Myocyte (in vitro differentiated cells): ENCODE measurements at places on chromosomes 6 and 20.

DNA sequence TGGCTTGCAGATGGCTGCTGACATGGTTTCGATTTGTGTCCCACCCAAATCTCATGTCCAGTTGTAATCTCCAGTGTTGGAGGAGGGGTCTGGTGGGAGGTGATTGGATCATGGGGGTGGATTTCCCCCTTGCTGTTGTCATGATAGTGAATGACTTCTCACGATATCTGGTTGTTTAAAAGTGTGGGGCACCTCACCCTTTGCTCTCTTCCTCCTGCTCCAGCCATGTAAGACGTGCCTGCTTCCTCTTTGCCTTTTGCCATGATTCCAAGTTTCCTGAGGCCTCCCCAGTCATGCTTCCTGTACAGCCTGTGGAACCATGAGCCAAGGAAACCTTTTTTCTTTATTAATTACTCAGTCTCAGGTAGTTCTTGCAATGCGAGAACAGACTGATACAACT is 77.6 kb upstream of the FUCA2 start:
- DNase-seq, result no peak

GRCh38 chr6:26594730-26595632 is 1.8 kb upstream of the ABT1 start:
- peak; percentile 9 for DNase-seq

- DNase-seq, result no peak
These were observed 209.9 kb downstream of the TMEM242 start for GRCh38 chr6:157113389-157113788.

GRCh38 chr20:9989066-9989724 is 45.6 kb upstream of the ANKEF1 start:
- DNase-seq, result peak; percentile 25

- peak; percentile 44 for DNase-seq
These were observed 54.7 kb downstream of the TRAF3IP2 start for GRCh38 chr6:111550953-111551352.

DNA sequence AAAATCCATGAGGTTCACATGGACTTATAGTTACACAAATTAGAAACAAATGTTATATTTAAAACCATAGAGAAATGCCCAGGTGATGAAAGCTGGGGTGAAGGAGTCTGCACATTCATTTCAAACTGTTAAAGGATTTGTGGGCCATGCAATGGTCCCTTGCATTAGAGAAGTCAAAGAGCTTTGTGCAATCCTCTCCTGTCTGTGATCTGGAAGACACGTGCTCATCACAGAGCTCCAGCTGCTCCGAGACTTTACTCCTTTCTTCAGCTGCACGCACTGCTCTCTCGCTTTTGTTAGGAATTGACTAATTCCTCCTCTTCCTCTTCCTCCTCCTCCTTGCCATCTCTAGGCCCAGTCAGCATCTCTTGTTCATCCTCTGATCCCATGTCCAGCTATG is 4.1 kb upstream of the AIF1 start:
- DNase-seq, result no peak

DNA sequence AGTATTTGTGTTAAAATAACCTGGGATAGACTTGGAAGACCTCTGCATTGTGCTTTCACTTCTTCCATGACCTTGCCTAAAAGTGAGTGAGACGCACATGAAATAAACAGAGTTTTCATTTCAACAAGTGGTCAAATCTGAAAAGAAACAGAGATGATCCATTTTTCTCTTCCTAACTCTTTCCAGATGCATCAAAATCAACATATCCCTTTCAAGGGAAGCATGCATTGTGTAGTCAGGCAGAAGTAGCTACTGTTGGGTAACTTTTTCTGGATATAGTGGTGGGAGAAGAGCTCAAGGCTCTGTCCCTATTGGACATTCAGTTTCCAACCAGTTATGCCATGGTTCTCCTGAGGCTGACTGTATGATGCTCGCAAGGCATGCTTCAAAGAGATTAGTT is 233.0 kb upstream of the JAG1 start:
- no peak for DNase-seq

GRCh38 chr6:63943826-63944225 is 308.2 kb downstream of the PHF3 start:
- no peak for DNase-seq

DNA sequence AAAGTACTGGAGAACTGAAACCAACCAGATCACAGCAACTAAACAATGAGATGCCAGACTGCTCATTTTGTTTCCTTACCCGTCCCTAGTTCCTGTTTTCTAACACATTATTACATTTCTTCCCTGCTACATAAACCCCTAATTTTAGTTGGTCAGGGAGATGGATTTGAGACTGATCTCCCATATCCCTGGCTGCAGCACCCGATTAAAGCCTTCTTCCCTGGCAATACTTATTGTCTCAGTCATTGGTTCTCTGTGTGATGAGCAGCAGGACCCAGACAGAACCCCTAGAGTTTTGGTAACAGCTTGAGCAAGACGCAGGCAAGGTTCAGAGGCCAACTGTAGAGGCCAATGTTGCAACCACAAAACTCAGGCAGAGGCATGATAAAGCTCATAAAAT is 28.3 kb upstream of the HACE1 start:
- no peak for DNase-seq

DNA sequence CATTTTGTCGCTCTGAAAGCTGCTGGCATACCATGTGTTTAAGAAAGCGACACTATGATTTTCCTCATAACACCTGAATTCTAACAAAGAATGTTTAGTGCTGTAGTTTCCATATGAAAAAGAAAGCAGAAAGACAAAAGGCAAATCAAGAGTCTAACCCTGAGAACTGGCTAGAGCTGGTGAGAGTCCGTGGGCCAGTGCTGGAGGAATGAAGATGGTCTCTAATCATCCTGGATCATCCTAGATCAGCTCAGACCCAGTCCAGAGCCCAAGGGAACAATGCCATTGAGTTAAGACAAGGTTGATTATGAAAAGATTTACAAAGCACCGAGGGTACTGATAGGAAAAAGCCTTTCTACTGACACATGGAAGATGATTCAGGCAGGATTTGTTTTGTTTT is 73.0 kb upstream of the MYLIP start:
- DNase-seq, result no peak
